ENCODE measurements at places on chromosomes 16 and 17.
A peak's percentile ranks its signal among the peaks of the same experiment; 100 is the strongest.

GRCh38 chr17:38815576-38816193 is 9.4 kb downstream of the CWC25 start:
- DNase-seq: peak; percentile 36

DNA sequence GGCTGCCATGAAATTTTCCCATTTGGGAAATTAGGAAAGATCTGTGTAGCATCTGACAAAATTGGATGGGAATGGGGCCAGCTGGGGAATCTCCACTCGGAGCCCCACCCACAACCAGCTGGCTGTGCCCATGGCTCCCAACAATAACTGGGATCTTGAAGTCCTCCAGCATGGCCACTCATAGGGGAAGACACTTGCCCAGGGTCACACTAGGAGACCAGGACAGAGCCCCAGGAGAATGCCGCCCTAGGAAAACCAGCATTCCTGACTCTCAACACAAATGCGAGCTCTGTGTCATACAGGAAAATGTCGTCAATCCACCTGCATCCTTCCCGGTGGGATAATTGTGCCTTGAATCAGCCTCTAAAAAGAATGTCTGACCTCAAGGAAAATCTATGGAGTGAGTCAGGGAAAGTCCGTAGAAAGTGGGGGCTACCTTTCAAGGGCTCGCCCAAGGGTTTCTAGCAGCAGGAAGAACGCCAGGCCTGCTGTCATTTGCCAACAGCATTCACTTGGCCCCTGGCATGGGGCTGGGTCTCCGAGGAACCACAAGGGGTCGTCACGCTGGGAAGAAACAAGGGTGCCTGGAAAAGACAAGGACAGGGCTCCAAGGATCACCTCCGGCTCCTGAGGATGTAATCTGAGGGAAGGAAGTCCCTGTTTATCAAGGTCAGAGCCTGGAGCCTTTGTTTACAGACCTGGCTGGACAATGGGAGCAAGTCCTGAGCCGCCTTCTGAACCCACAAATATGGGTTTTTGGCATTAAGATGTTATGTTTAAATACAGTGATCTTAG is 15.9 kb downstream of the CDH5 start:
- DNase-seq: no peak

DNA sequence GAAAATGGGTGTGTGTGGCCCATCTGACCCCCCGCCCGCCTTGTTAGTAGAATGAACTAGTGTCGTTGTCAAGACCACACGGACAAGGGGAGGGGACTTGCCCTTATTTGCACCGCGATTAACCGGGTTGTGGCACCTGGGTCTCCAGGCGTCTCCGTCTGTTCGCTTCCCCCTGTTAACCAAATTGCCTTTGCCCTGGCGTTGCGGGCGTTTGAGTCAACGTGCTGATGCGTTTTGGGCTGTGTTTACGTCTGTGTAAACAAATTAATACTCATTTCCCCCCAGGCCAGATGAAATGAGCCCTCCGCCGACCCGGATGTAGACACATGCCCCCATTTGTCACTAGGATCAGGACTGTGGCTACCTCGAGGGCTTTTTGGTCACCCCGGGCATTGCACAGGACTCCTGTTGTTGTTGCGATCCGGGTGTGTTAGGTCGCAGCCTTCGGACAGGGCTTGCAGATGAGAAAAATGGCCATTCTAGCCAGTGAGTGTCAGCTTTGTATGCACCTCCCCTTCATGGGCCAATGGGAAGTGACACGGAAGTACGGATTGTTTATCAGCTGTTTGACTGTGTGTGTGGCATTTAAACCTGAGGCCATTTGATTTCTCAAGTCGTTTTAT is 906 bp downstream of the RBL2 start:
- peak; percentile 78 for DNase-seq

GRCh38 chr17:31269036-31269577 is 27.9 kb downstream of the OMG start:
- DNase-seq: no peak

DNA sequence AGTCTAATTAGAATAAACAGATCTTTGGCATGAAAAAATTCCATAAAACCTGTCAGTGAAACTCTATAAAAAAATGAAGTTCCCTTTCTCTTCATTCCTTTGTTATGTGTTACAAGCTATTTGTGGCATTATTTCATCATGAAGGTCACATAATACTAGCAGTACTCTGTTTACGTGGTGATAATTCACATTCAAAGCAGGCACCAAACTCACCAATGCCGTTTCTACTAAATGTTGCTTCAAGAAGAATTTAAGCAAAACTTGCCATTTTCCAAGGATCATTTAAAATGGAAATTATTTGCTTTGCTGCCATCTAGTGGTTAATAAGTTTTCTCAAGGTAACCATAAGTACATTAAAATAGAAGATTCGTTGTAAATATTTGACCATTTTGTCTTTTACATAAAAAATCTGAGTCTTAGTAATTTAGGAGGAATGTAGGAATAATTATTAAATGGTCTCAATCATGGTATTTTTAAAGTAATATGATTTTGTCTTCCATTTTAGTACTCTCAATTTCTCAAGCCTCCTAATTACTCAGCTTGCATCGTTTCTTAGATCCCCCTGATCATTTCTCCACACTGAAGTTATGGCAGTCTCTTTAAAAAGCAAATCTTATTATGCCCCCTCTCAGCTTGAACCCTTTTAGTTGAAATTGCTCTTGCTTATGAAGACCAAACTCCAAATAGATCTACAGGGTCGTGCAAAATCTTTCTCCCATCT is 80.8 kb downstream of the OMG start:
- DNase-seq: no peak

- DNase-seq: no peak
Measured at GRCh38 chr16:75053791-75054555, 55.1 kb downstream of the ZNRF1 start.

DNA sequence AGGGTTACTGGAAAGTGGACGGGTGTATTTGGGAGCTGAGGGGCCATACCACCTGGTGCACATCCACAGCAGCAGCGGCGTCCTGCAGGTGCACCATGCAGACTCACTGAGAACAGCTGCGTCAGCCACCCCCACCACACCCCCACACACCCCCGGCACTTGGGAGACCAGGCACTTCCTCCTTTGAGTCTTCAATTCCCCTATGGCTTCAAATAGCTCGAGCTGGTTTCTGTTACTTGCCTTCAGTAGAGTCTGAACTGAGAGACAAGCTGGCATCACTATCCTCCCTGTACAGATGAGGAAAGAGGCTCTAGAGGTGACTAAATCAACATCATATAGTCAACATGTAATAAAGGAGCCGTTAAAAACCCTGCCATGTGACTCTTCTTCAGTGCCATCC is 15.4 kb downstream of the CUEDC1 start:
- DNase-seq: peak; percentile 14

GRCh38 chr17:14950216-14950615 is 314.9 kb downstream of the PMP22 start:
- DNase-seq: no peak

DNA sequence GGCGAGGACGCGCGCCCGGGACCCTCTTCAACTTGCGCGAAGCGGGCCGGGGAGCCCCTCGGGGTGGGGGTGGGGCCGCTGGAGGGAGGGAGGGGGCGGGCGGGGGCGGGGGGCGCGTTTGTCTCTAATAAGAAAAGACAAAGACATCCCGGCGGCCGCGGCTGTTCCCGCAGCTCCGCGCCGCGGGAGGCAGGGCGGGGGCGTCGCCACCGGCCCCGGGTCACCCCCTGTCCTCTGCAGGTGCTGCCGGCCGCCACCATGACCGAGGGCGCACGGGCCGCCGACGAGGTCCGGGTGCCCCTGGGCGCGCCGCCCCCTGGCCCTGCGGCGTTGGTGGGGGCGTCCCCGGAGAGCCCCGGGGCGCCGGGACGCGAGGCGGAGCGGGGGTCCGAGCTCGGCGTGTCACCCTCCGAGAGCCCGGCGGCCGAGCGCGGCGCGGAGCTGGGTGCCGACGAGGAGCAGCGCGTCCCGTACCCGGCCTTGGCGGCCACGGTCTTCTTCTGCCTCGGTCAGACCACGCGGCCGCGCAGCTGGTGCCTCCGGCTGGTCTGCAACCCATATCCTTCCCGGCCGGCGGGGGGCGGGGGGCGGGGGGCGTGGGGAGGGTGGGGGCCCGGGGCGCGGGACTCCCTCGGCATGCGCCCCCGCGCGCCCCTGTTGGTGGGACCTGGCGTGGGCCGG is 714 bp downstream of the CACNA1H start:
- DNase-seq: no peak

All from CD4-positive, alpha-beta T cell treated with Interleukin-1 beta for 1 hour (primary cell).